SK-MEL-5 (cell line): ENCODE measurements at places on chromosomes 12 and 14. TPM values are rescaled to one million over a fixed set of nuclear protein-coding genes. Genes with fewer than 3 reads are reported as not detected.

The CTSG gene
- total RNA-seq = not detected in 2 replicates

The SALL2 gene
- total RNA-seq = 0.85 and 1.6 TPM in 2 replicates

The ARMH4 gene
- total RNA-seq = 2.9 and 3.1 TPM in 2 replicates

The ACOT6 gene
- 0.18 TPM in 1 of 2 replicates, not detected in the other for total RNA-seq

- no peak for DNase-seq
These were observed 167.1 kb downstream of the TBX5 start for GRCh38 chr12:114238808-114239207.

DNA sequence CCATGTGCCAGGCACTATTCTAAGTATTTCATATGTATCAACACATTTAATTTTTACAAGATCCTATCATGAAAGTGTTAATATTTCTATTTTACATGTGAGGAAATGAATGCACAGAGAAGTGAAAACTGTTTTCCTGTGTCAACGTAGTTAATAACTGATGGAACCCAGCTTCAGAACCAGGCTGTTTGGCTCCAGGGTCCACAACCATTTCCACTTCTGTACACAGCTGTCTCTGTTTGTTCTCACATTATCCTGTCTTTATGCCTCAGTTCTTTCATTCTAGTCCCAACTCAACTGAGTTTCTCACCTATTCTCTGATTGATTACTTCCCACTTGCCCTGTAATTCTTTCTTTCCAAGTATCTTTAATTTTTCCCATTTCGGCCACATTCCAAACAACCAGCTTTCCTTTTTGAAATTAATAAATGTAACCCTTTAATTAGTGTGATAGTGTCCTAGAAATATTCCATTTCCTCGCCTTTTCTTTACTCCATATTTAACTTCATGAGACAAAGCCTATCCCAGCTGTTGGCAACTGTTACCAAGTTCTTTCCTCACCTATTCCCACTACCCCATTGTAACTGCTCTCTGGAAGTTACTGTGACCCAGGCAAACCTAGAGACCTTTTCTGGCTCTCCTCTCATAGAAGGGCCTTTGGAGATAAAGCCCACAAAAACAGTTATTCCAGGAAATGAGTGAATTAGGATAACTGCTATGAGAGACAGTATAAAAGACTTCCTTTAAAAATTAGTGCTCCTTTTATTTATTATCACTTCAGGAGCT is 218.7 kb downstream of the RASSF9 start:
- no peak for DNase-seq

DNA sequence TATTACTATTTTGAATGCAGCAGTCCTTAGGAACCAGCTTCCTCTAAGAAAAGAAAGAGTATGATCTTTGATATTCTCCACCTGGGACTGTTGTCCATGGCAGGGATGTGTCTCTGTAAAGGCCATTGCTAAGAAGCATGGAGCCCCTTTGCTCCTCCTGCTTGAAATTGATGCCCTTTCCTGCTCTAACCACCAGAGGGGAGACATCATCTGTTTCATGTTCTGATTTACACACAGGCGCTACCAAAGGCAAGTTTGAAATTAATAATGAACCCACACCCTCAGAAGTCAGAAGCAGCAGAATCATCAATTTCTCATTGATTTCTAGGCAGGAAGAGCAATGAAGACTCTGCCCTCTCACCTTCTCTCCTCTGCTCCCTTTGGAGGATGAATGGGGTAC is 253.8 kb downstream of the RMST start:
- peak; percentile 69 for DNase-seq

- DNase-seq = no peak
These were observed 53.9 kb upstream of the AP4S1 start for GRCh38 chr14:30971586-30971985.

DNA sequence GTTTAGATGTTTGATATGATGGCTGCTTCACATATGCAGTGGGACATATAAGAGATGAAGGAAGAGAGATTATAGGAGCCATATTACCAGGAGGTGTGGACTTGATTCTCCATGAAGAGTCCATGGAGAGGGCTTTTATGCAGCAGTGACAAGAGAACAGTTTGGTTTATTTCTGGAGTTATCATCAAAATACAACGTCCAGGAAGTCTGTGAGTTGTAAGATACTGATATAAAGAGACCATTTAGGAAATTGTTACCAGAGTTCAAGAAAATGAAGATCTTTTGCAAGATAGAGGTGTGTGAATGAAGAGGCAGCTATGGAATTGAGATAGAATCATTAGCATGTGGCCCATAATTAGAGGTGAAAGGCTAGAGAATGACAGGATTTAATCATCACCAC is 431.7 kb downstream of the NPAS3 start:
- DNase-seq = no peak

DNA sequence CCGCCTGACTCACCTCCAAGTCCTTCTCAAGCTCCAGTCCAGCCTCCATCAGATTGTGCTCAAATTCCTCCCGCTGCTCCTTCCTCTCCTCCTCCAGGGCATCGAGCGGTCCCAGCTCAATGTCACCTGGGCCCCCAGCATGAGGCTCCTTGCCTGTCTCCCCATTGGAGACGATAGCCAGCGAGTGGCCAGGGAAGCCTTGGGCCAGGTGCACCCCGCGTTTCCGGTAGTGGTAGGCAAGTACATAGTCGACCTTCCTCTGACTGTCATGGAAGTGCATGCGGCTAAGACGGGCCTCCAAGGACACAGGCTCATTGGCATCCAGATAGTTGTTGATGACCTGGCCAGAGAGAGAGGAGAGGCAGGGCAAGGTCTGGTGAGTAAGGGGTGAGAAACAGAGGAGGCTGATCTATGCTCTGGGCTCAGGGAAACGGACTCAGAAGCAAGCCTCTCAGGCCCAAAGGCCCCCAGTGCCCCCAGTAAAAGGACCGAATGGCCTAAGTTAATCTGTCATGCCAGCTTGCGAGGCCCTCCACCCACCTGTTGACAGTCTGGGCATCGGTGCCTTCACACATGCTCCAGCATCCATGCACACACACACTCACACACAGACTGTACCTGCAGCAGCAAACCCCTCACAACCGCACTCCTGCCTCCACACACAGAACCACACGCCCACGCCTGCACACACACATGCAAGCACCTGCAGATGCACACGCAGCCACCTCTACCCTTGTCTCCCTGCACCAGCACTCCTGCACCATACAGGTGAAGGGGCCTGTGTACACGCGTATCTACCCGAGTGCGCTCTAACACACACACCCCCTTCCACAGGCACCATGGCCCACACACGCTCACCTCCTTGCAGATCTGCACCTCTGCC is 23.8 kb downstream of the ANO2 start:
- no peak for DNase-seq

DNA sequence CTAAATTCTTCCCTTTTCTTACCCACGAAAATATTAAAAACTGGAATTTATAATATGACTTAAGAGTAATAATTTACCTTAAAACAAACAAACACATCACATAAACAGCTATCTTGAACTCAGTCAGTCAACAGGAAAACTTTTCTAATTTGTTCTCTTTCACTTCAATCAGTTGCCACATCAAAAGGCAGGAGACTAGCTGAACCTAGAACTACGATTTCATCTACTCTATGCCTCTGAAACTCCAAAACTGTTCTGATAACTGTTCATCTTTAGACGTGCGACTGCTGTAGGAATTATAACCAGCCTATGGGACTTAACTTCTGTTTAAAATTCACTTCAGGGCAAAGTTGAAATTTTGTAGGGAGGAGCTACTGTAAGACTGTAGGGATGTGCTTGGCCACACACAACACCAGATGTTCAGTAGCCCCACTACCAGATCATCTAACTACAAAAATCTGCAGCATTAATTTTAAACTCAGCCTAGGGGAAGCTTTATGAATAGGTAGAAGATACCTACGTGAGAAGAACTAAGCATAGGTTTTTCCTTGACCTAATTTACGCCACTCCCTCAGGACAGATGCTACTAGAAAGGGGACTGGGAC is 7.6 kb upstream of the RAD51AP1 start:
- DNase-seq = no peak

- DNase-seq = no peak
These were observed 41.3 kb upstream of the BCL7A start for GRCh38 chr12:121980191-121980891.

DNA sequence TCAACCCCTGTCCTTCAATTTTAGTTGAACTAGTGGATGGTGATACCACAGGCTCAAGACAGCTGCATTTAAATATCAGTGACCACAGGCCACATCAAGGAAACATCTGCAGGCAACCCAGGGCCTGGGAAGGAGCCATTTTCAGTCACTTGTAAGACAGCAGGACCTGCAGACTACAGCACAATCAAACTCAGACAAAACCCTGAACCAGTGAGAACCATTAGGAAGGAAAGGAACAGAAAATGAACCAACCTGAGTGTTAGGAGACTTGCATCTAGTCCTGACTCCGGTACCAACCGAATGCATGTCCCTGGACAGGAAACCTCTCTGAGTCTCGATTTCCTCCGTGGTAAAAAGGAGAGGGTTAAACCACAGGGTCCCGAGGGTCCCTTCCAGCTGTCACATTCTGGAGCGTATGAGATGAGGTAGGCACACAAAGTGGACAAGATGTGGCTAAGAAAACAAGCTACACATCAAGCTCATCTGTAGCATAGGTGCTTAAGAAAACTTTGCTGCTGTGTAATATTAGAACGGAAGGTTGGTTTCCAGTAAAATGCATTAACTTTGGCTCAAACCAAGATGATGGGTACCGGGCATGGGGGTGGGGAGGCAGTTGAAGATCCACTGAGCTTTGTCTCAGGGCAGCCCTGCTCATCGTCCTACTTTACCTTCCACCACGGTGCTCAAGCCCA is 1.6 kb upstream of the CDKN1B start:
- DNase-seq = no peak

DNA sequence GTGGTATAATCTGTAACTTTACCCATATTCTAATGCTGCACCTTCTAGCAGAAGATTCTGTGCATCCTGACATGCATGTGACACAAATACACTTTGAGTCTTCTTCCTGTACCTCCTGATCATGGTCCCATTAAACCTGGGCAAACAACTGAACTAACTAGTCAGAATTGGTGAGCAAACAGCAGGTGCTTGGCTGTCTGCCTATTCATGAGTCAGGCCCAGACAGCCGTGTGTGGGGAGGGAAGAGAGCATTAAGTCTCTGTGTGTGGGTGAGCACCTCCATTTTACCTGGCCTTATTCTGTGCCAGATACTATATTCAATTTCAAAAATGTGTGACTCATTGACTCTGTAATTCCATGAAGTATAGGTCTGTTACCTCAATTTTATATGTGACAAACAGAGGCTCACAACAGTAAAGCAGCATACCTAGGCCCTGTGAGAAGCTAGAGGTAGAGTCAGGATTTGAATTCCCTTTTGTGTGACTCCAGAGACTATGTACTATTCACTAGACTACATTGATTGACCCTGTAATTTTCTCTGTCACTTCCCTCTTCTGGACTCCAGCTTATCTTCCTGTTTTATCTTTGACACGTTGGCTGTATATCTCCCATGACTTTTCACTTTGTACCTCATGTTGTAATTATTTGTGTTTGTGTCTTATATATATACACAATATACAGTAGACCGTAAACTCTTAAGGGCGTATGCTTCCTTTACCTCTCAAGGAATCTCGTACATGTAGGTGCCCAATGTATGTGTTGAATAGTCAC is 32.2 kb downstream of the SUSD6 start:
- DNase-seq = no peak

DNA sequence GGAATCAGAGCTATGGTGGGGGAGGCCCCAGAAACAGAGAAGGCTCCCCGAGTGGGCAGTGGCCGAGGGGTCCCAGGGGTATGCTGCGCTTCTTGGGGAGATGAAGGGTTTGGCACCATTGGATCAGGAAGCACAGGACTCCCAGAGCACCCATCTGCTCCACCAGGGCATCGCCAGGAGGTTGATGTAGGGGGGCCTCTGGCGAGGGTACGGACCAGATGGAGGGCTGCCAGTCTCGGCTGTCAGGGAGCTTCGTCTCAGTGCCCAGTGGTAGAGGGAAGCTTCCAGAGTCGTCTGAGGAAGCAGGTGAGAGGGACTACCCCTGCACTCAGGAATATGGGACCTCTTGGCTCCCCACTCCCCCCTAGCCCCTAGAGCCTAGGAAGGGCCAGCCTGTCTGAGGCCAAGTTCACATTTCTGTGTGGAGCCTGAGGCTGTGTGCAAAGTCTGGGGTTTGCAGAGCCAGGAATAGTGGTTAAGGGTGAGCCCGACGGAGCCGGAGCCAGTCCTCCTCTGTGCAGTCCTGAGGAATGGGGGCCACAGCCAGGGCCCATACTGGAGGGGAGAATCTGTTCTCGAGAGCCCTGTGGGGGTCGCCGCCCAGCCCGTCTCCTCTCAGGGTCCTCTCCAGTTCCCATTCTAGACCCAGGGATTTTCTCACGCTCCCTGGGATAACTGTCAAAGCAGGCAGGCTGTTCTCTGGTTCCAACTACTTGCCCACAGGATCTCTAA is 10.2 kb downstream of the SLC48A1 start:
- DNase-seq = no peak

DNA sequence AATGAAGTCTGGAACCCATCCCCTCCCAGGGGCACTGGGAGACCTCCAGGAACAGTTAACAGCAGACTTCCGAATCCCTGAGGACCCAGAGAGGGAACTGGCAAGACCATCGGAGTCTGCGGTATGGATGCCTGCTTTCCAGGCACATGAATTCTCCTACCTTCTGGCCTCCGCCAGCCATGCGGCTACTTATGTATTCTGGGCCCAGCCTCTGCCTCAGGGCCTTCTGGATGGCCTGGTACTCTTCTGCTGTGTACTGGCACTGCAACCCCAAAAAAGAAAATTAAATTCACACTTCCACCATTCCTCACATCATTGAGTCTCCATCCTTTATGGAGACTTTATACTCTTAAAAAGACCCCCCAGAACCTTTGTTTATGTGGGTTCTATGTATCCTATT is 18.4 kb downstream of the RAD52 start:
- no peak for DNase-seq

DNA sequence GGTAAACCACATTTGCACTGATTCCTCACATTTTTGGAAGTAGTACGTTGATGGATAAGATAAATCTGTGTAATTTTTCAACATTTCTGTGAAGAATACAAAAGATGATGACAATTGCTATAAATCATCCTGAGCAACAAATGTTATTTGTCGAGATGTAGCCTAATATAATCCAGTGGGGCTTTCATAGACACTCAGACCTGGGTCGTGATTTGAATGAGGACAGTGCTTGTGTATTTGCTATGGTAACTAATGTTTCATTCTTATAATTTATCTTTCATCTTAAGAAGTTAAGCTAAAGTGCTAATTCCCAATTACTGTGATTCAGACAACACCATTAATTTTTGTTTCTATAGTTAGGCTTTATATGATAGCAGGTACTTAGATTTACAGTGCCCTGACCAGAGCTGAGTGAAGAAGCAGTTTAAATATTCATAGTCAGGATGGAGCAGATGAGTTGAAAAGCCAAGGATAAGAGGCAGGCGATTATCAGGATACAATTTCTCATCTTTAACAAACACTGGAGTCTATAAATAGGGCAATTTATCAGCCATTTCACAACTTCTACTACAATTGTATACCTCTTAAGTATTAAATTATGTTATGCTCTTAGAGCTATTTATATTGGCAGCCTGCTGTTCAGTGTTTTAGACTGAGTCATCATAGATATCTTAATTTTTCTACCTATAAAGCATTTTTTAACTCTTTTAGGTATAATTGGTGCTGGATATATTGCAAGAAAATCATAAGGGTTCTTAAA is 359.9 kb downstream of the TRHDE start:
- no peak for DNase-seq
